ENCODE measurements at places on chromosomes 2 and 18.

- no peak for DNase-seq
Measured at GRCh38 chr18:23189768-23190661, 54.7 kb downstream of the CABLES1 start.

DNA sequence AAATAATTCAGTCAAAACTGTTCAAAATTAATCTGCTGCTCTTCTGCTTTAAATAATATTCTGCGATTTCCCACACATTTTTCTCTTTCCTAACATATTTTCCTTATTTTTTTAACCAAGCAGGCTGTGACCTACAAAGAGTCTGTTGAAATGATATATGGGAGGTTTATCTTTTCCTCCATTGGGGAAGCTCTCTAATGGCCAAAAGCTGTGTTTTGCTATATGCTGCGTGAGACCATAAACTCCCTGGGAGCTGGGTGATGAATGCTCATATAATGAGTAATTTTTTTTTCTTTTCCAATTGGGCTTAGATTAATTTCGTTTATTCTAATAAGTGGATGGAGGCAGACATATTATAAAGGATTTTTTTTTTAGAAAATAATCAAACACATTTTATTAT is 72.2 kb upstream of the MAP2 start:
- DNase-seq, result no peak

DNA sequence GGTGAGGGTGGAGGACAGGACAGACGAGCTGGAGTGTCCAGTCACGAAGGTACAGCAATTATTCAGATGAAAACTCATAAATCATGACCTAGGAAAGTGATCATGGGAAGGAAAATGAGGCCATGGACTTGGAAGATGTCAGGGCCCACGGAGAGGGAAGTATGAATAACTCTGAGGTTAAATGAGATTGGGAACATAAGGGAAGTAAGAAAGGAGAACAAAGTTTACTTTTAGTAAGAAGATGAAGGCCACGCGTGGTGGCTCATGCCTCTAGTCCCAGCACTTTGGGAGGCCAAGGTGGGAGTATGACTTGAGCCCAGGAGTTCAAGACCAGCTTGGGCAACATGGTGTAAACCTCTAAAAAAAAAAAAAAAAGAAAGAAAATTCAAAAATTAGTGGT is 56.2 kb downstream of the AQP4 start:
- DNase-seq, result no peak

DNA sequence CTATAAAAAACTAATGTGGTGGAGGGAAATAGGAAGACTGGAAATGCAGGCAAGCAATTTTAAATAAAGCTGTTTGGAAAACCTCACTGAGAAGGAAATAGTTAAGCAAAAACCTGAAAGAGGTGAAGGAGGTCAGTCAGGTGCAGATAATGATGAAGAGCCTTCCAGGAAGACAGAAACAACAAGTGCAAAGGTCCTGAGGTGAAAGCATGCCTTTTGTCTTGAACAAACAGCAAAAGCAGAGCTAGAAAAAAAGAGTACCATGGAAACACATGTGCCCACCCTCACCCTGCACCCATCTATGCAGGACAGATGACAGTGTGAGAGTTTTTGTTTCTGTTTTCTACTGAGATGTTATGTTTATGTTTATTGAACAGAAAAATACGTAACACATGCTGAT is 8.1 kb upstream of the ZBTB14 start:
- DNase-seq, result no peak

DNA sequence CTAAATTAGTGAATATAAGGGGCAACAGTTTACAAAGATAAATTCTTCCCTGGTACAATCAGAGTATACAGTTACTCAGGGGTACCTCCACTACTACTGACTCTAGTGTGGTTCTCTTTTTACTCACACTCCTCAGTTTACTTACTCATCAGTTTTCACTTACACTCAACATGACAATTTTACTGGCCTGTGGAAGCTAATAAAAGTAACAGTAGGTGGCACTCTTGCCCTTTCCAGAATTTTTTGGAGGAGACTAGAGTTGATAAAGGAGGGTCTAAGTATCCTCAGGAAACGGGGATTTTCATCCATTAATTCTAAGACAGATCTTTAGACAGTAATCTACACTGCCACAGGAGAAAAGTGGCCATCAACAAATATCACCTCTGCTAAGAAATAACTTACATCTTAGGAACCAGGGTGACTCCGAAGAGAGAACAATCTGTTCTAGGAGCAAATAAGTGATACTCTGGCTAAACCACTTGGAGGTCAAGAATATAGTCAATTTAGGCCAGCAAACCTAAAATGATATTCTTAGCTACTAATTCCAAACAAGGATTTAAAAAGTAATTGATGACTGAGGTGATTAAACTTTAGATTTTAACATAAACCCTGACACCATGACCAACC is 61.3 kb downstream of the ATL2 start:
- no peak for DNase-seq

DNA sequence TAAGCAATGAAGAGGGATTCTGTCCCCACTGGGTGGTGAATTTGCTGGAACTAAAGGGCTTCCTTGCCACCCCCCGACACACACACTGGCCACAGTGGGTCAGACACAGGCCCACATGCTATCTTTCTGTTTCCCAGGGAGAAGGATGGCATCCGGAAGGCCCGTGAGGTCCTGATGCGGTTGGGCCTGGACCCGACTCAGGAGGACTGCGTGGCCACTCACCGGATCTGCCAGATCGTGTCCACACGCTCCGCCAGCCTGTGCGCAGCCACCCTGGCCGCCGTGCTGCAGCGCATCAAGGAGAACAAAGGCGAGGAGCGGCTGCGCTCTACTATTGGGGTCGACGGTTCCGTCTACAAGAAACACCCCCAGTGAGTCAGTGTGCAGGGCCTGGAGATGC is 44.6 kb downstream of the HK2 start:
- DNase-seq, result no peak

DNA sequence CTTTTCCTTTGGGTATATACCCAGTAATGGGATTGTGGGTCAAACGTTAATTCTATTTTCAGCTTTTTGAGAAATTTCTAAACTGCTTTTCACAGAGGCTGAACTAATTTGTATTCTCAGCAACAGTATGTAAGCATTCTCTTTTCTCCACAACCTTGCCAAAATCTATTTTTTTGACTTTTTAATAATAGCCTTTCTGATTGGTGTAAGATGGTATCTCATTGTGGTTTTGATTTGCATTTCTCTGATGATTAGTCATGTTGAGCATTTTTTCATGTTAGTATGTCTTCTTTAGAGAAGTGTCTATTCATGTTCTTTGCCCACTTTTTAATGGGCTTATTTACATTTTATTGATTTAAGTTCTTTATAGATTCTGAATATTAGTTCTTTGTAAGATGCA is 145.5 kb downstream of the TRABD2A start:
- DNase-seq, result no peak

DNA sequence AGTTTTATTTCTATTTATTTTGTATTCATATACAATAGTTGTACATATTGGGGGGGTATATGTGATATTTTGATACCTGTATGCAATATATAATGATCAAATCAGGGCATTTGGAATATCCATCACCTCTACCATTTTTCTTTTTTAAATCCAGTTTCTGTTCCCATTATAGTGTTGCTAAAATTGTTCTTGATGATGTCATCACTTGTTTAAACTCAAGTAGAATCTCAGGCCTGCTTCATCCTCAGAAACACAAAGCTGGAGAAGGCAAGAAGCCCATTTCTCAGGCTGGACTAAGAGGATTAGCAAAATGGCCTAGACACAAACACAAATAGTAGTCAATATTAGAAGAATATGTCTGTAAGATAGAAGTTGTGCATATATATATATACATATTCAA is 747.1 kb upstream of the ACVR2A start:
- DNase-seq, result no peak

- no peak for DNase-seq
Measured at GRCh38 chr18:78995740-78996395, 16.2 kb downstream of the SALL3 start.

DNA sequence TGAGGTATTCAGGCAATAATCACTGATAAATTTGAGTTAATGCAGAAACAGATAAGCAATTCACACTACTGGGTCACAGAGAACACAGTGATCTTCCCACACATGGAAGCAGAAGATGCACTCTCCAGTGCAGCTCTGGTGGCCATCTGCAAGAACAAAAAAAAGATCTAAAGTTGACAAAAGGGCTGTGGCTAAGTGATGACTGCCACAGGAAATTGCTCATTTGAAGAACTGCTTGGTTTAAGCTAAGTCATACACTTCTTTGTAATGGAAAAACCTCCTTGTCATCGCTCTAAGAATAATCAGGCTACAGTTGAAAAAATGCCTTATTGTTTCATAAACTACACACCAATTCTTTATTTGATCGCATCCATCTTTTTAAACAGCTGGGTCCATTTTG is 115.1 kb downstream of the DTNB start:
- DNase-seq, result no peak

- no peak for DNase-seq
Measured at GRCh38 chr2:128214866-128215460, 103.7 kb downstream of the HS6ST1 start.

DNA sequence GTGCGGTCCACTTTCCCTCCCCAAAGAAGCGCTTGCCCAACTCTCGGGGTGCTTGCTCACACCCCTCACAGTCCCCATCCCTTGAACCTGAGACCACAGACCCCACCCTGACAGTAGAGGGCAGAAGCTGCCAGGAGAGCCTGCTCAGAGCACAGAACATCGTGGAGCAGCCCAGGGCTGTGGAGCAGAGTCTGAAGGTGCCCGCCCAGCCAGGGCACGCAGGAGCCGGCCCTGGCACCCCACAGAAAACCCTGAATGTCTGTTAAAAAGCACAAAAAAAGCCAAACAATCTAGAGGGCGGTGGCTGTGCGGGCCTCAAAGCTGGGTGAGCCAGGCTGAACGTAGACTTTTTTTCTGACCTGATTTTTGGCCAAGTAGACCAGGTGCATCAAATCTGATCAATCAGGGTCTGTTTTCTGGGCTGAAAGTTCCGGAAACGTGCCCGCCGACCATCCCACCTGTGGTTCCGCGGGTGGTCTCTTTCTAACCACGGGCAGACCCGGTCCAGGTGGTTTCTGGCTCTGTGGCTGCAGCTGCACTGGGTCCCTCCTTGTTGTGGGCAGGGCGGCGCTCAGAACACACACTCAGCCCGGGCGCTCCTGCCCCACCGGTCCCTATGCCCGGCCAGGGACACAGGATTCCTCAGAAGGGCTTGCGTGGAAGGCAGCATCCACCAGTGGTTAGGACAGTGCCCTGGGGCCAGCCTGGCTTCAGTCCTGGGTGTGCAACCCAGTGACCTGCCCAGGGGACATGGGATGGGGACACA is 66.3 kb downstream of the SLC66A2 start:
- DNase-seq, result no peak

Data from stimulated activated CD8-positive, alpha-beta memory T cell treated with anti-CD3 and anti-CD28 coated beads, Interleukin-15, amount 100 ng/mL, for 24 hours (primary cell).